Cerebellar nuclear complex (tissue), 1 donor: ENCODE measurements at places on chromosomes 3 and 15.

- no peak for DNase-seq
These were observed 29.3 kb upstream of the SLC41A3 start for GRCh38 chr3:126113238-126113555.

GRCh38 chr3:132292042-132292441, 25.2 kb upstream of the ACP3 start:
- DNase-seq, result no peak

- no peak for DNase-seq
These were observed 8.6 kb upstream of the CYP8B1 start for GRCh38 chr3:42884324-42884723.

DNA sequence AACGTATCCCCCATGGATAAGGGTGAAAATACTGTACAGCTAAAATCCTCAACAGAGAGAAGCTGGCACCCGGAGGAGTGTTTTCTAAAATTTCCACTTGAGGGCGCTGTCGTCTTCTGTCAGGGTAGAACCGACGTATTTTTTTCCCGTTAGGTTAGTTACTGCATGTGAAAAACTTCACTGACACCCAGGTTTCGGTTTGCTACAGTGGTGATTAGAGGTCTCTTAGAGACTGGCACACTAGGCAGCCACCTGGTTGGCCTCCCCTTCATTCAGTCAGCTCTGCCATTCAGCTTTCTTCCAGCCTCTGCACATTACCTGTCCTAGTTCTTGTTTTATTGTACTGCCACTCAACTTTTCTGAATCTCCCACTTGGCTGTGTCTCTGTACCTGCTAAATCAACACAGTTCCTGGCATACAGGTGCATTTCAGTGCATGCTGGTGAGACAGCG, 18.4 kb downstream of the CCK start:
- peak; percentile 19 for DNase-seq

GRCh38 chr15:65085990-65086679, 9.6 kb downstream of the KBTBD13 start:
- no peak for DNase-seq

DNA sequence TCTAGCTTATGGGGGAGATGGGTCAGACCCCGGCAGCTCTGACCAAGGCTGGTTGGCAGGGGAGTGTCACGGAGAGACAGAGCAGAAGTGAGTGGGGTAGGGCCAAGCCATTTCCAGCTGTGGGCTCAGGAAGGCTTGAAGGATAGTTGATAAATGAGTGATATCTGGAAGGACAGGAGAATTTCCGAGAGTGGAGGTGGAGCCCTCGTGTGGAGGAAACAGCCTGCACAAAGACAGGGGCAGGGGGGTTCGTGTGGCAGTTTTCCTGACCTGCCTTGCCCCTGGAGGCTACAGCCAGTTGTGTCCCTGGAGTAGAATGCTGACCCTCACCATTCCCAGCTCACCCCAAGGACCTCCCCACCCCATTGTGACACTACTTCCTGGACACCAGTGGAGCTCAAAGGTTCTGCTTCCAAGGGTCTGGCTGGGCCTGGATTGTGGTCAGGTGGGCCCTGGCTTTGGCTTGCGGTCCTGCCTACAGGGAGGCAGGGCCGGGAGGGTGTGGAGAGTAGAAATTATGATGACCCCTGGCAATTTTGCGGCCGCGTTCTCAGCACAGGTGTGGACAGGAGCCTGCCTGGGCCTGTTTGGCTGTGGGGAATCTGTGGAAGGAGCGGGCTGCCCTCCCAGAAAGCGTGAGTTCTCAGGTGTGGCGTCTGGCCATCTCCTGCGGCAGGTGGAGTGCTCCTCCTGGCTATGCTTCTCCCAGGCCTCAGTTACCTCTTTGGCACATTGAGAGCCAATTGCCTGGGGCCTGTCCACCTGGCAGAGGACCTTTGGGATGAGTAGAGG, at the start of gene SLC22A14:
SLC22A14 (plus strand) TSS at position 400 of the 792 bp plus-strand sequence. CDS start 23,733 bp downstream, outside the sequence.
- DNase-seq, result no peak

DNA sequence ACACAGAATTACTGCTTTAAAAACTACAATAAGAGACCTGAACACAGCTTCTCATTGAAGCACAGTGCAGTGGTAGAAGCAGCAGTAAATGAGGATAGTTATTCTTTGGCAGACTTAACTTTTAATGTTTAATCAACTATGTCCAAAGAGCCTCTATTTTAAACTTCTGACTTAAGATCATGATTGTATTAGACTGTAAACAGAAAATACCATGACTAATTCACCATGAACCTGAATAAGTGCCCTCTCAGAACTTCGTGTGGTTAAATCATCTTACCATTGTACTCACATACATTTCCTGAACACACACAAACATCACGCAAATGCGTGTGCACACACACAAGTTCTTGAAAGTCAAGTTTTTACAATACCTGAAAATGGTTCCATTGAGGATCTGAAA, 13.9 kb downstream of the CEP152 start:
- DNase-seq, result no peak

GRCh38 chr3:15629860-15630597, 28.5 kb downstream of the BTD start:
- DNase-seq, result peak; percentile 87

- DNase-seq, result no peak
These were observed 188.0 kb downstream of the PEX5L start for GRCh38 chr3:179848711-179849110.

DNA sequence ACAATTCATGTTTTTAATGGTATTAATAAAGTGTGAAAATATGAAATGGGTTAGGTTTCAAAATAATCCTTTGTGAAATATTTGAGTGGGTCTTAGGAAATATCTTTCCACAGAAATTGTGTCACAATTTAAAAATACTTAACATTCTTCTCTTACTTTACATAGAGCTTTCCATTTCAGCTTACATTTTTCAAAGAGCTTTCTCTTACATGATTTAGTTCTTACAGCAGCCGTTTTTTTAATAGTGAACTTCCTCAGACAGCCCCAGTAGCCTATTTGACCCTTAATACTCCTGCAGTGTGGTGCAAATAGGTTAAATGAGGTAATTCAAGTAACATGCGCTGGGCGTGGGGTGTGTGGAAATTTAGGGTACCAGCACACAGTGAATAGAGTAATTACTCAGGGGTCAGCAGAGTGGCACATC, 21.8 kb downstream of the P2RY12 start:
- no peak for DNase-seq

DNA sequence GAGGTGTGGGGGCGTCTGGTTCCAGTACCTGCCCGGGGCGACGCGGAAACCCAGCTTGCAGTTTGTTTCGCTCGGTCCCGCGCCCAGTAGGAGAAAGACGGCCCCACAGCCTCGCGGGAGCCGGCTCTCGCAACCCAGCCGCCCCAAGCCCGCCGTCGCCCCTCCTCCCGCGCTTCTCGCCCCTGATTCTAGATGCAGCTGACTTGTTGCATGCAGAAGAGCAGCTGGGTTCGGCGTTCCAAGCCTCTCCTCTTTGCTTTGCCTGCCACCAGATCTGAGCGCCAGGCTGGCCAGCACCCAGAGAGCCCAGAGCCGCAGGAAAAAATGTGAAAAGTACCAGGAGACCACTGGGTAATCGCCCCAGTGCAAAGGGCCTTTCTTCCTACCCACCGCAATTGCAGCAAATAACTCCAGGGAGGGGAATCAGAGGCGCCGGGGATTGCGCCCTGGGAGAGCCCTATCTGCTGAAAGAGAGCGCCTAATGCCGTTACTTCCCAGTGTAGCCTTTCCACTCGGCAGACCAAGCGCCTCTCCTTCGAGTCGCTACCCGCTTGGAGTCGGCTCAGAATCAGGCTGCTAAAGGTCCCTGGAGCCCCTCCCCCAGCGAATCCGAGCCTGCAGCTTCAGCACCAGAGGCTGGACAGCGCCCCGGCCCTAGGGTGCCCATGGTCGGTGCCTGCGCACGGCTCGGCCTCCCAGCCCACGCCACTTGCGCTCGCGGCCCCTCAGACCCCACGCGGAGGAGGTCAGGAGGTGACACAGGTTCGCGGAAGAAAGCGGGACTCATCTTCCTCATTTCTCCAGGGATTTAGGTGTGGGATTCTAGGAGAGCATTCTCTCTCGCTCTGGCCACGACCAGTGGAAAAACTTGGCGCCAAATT, 15.7 kb upstream of the AEN start:
- no peak for DNase-seq

DNA sequence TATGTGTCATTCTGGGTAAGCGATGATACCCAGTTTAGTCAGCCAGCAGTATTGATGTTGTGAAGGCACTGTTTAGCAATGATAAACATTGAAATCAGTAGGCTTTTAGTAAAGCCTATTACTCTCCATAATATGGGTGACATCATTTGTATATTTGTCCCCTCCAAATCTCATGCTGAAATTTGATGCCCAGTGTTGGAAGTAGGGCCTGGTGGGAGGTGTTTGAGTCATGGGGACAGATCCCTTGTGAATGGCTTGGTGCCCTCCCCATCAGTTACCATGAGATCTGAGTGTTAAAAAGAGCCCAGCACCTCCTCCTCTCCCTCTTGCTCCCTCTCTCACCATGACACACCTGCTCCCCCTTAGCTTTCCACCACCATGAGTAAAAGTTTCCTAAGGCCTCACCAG, 31.4 kb upstream of the FAN1 start:
- no peak for DNase-seq

DNA sequence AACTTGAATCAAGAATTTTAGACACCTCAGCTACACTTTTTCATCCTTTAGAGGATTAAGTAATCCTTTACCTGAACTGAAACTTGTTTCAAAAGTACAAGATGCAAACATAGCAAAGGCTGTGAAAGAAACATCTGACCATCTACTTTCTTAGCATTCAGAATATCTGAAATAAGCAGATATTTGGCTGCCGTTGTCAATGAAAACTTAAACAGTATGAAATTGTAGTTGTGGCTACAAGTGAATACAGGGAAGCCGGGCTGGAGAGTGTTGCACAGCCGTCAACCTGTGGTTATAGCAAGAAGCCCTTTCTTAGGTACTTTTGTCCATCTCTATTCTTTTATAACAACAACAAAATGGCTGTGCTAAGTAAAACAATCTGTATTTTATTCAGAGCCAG, 6.9 kb upstream of the CX3CR1 start:
- DNase-seq, result no peak

GRCh38 chr3:152203652-152204051, 65.1 kb upstream of the MBNL1 start:
- no peak for DNase-seq

DNA sequence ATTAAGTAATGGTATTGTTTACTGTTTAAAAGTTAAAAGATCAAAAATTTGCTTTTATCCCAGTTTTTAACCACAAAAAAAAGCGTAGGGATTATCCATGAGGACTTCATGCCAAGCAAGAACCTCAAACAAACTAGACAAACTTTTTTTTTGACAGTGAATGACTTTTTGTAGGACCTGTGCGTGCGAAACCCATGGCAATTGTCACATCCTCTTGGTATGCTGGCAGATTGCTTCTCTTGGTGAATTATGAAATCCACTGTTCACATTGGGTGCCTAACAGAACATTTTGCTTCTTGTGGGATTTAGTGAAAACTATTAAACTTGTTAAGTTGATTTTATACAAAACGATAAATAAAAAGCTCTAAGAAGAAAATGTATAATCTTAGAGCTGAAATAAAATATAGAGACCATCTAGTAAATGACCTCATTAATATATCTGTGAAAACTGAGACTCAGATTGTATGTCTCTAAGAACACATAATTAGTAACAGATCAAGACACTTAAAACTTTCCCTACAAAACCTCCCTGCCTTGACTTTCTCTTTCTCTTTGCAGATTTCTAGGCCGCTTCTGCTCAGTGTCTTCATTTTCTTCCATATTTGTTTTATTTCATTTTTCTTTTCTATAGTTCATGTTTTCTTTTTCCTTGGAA, 87.3 kb upstream of the CGNL1 start:
- no peak for DNase-seq

GRCh38 chr3:113946831-113947230, 982 bp upstream of the ZDHHC23 start:
- DNase-seq, result no peak

- DNase-seq, result peak; percentile 89
These were observed 323.8 kb downstream of the GBE1 start for GRCh38 chr3:81437683-81438082.

- DNase-seq, result no peak
These were observed 46.0 kb downstream of the TEX9 start for GRCh38 chr15:56411122-56411749.

- no peak for DNase-seq
These were observed 3.4 kb upstream of the CPOX start for GRCh38 chr3:98596541-98597500.

GRCh38 chr3:61650276-61650675, 88.9 kb downstream of the PTPRG start:
- DNase-seq, result no peak

DNA sequence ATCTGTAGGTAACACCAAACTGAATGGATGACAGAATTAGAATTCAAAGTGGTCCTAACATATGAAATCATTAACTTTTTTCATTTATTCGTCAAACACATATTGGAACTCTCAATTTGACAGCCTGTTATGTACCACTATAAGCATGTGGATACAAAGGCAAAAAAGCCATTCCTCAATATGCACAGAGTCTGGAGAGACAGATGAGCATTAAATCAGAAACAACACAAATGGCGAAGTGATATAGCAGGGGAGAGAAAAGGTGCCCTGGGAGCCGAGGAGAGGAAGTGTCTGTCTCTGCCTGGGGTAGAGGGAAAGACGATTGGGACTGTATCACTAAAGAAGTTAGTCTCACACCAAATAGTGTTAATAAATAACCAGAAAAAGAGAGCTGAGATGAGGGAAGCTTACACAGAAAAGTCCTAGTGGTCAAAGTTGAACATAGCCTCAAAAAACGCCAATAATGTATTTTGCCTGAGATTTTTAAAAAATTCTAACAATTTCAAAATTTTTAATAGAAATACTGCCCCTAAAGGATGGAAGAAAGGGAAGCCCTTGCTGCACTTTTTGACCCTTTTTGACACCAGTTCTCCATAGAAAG, 417.5 kb downstream of the TUSC7 start:
- DNase-seq, result no peak

DNA sequence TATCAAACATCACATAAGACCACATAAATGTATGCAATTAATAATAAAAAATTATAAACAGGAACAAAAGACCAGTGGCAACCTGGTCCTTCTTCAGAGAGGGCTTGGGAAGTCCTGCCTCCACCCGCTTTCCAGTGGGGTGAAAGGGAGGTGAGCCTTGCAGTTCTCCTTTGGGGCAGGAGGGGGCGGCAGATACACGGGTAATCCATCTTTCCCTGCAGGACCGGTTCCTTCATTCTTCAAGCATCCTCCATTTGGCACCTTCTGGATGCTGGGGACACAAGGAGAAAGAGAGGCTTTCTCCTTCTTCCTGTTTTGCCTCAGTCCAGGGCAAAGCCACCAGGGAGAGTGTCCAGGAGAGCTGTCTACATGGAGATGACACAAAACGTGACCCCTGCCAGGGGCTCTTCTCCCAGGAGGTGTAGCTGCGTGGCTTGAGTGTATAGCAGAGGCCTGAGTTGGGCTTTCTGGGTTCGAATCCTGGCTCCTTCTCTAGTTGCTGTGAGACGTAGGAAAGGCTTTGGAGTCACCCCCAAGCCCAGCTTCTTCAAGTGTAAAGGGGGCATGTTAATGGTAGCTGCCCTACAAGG, 23.2 kb downstream of the RPLP1 start:
- DNase-seq, result no peak

DNA sequence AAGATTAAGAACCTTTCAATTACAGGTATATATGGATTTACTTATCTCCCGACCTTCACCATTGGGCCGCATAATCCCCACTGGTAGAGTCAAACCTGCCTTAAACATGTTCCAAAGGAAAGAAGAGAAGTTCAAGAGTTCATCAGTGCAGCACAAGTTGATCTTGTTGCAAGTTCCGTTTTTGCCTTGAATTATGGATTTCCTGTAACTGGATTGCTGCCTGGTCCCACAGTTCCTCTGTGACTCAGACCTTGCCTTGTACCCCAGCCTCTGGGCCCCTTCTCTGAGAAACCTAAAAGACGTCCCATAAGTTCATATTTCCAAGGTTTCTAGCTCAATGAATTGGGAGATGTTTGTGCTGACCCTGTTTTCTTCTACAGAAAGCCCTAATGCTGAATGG, 112.5 kb upstream of the THBS1 start:
- DNase-seq, result no peak
